ENCODE measurements at places on chromosomes 4 and X.

DNA sequence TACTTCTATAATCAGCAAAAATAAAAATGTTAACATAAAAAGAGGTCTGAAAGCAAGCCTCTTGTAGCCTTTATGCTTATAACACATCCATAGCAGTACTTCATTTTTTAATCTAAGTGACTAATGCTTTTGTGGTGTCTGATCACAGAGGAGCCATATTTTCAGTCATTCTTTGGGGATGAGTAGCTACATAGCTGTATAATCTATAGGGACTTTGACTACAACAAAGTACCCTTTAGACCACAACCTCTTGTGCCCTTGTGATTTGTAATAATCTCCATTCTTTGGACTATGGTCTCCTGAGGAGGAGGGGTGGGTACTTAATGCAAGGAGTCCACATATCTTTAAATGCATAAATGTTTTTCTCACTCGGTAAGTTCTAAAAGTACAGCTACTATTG is 9.6 kb downstream of the DRP2 start:
- no peaks in the 10 kb centered on the region for H3K27me3 ChIP-seq
- H3K4me3 ChIP-seq: no peak overlapping the region
- H3K36me3 ChIP-seq: no peaks in the 10 kb centered on the region
- H3K4me1 ChIP-seq: no peaks in the 10 kb centered on the region
- DNase-seq: no peak
- H3K27ac ChIP-seq: no peak overlapping the region

- H3K27ac ChIP-seq: no peak overlapping the region
- no peaks in the 10 kb centered on the region for H3K4me1 ChIP-seq
- no peak for DNase-seq
- H3K4me3 ChIP-seq: no peak overlapping the region
- no peaks in the 10 kb centered on the region for H3K36me3 ChIP-seq
- H3K27me3 ChIP-seq: no peaks in the 10 kb centered on the region
These were observed 156.2 kb downstream of the ENOX2 start for GRCh38 chrX:130746709-130747342.

DNA sequence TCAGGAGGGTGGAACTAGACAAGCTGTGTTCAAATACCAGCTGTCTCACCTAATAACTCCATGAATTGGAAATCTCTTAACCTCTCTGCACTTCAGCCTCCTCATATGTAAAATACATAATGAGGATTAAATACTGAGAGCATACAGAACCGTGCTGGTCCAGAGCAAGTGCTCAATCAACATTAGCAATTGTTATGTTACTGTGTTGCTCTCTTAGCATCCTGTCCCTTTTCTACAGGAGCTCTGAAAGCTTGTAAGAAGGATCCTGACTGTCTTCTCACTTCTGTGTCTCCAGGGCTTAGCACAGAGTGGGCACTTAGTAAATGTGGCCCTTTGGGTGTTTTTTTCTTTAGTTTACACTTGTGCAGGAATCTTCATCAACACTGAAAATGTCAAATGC is 1456.1 kb upstream of the IGFBP7 start:
- H3K4me3 ChIP-seq: no peak overlapping the region
- H3K27me3 ChIP-seq: no peaks in the 10 kb centered on the region

GRCh38 chrX:100274916-100275315 is 135.2 kb downstream of the PCDH19 start:
- H3K27ac ChIP-seq: no peak overlapping the region
- H3K36me3 ChIP-seq: no peaks in the 10 kb centered on the region
- no peak overlapping the region for H3K4me3 ChIP-seq
- no peaks in the 10 kb centered on the region for H3K27me3 ChIP-seq
- DNase-seq: no peak

- H3K27ac ChIP-seq: no peak within 1 kb of the TSS
- H3K36me3 ChIP-seq: no peaks in the 10 kb centered on the region
- no peaks in the 10 kb centered on the region for H3K4me1 ChIP-seq
- H3K27me3 ChIP-seq: no peaks in the 10 kb centered on the region
- no peak within 1 kb of the TSS for H3K4me3 ChIP-seq
These were observed at the start of gene SMIM31 for GRCh38 chr4:164753873-164754488. Gene SMIM31, plus strand, starts transcription at chr4:164754131. Its CDS starts 16,313 bp downstream, at chr4:164770444.

DNA sequence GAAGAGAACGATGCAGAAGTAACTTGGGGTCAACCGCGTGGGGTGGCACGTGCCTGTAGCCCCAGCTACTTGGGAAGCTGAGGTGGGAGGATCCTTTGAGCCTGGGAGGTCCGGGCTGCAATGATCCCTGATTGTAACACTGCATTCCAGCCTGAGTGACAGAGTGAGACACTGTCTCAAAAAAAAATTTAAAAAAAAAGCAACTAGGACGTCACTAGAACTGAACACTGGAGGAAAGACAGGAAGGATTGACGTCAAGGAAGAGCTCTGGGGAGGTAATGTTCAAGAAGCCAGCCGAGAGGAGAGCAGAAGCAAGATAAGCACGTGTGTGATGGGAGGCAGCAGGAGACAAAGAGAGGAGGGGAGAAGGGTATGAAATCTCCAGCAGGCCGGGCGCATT is 28.7 kb downstream of the S100G start:
- H3K27ac ChIP-seq: no peak overlapping the region
- no peaks in the 10 kb centered on the region for H3K4me1 ChIP-seq
- DNase-seq: no peak
- no peak overlapping the region for H3K4me3 ChIP-seq

DNA sequence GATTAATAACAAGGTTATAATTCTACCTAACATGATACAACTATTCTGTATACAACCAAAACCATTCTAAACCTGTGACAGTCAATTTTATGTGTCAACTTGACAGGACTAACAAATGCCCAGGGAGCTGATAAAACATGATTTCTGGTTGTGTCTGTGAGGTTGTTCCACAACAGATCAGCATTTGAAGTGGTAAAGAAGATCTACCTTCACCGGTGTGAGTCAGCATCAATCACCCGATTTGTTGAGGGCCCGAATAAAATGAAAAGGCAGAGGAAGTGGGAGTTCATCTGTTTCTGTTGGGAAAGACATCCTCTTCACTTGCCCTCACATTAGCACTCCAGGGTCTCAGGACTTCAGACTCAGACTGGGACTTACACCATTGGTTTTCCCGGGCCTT is 187.9 kb downstream of the MAB21L2 start:
- H3K4me1 ChIP-seq: peaks cover 5% of the 10 kb centered on the region
- no peak for DNase-seq
- H3K27me3 ChIP-seq: no peaks in the 10 kb centered on the region
- no peak overlapping the region for H3K27ac ChIP-seq
- H3K4me3 ChIP-seq: no peak overlapping the region
- no peaks in the 10 kb centered on the region for H3K36me3 ChIP-seq

All from MM.1S (cell line).